ENCODE measurements at places on chromosomes 16 and 17. TPM values are rescaled to one million over a fixed set of nuclear protein-coding genes. Genes with fewer than 3 reads are reported as not detected.

RHBDF1 gene
- 34.7 TPM for total RNA-seq

ARSG gene
- 3.3 TPM for total RNA-seq

DNA sequence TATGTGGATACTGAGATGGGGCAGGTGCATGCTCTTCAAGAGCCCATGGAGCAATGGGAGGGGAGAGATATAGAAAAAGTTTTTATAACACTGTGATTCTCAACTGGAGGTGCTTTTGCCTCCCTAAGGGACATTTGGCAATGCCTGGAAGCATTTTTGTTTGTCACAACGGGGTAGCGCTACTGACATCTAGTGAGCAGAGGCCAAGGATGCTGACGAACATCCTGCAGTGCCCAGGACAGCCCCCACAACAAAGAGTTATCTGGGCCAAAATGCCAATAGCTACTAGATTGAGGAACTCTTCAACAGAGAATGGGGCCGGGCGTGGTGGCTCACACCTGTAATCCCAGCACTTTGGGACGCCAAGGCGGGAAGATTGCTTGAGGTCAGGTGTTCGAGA lies 67.2 kb upstream of the CLEC3A start:
- no peak for DNase-seq

DNA sequence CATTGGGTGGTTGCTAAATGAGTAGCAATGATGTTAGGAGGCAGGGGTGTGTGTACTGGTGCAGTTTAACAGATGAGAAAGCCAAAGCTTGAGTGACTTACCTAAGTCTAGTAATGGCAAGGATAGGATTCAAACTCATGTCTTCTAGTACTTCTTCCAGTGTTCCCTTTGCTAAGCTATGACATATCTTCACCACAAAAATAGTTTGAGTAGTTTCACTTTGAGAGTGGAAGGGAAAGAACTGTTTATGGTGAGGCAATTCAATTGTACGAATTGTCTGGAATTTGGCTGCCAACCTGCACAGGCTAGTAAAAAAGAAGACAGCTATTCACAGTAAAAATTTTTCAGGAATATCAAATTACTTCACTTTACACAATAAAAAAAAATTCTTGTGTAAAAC lies 138.0 kb downstream of the NLK start:
- DNase-seq: no peak

ZFP90 gene
- 55.9 TPM for total RNA-seq

KRT20 gene
- total RNA-seq: 23.2 TPM

- DNase-seq: no peak
These were observed 1.6 kb downstream of the COASY start for GRCh38 chr17:42563543-42563942.

DNA sequence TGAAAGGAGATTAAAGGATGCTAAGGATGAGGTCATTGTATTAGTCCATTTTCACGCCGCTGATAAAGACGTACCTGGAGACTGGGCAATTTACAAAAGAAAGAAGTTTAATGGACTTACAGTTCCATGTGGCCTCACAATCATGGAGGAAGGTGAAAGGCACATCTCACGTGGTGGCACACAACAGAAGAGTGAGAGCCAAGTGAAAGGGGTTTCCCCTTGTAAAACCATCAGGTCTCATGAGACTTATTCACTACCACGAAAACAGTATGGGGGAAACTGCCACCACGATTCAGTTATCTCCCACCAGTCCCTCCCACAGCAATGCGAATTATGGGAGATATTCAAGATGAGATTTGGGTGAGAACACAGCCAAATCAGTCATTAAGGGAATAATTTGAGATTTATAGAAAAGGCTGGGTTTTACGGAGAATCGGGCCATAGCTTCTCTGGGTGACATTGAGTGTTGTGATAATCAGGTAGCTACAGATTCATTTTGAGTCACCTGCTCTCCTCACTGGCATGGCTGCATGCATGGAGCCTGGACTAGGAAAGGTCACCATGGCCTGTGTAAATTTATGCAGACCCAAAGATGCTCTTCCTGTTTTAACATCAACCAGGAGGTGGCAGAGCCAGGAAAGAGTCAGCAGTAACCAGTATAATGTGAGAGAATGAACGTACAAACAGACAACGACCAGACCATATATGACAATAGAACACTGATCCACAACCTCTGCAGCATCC lies 40.5 kb upstream of the DYNLRB2 start:
- DNase-seq: no peak

MT2A gene
- 8.2 TPM for total RNA-seq

OR3A3 gene
- not detected for total RNA-seq

PLXDC1 gene
- 12.7 TPM for total RNA-seq

DNA sequence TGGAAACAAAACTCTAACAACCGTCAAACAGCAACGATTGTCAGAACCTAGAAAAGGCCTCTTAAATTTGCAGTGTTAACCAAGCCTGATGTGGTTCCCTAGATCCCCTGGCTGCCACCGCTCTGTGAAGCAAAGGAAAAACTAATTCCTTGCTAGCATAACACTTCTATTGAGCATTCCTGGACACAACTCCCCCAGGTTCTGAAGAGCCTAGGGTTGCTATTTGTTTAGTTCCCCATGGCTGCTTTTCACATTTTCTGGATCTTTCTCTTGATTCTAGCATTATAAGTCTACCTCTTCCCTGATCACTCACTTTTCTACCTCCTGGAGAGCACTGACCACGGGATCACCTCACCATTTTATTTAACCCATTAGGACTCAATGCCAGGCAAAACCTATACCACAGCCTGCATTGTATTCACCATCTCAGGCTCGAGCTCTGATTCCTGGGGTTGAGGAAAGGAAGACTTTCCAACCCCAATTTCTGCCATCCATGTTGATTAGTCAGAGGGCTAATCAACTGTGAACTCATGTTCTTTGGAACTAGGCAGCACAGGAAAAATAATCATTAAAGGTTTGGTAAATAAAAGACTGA lies 692 bp upstream of the KCNJ16 start:
- DNase-seq: no peak

CCL18 gene
- not detected for total RNA-seq

DNA sequence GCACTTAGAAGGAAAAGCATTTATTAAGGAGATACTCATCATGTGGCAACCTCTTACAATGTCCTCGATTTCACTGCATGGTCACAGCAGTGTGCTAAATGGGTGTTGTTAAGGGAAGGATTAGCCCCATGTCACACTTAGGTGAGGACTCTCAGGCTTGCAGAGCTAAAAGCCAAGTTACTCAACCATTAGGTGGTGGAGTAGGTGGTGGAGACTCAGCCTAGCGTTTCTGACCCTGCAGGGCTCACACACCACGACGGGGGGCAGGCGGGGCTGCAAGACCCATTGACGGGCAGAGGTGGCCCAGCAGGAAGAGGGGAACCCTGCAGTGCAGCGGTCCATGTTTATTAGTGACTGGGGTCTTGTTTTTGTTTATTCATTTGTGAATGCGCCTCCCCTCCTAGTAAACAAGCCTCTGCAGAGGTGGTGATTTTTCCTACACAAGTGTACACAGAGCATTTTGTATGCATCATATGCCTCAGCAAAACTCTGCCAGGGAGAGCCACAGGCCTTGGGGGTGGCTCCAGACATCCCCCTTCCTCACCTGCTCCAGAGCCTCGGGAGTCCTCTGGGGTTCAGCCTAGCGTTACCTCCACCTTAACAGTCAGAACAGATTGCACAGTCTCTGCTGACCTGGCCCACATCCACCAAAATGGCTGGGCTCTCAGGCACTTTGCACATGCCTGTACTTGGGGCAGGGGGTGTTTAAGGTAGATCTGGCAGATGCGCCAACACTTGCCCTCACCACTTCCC lies 216.7 kb downstream of the C16orf95 start:
- no peak for DNase-seq

Measured in urinary bladder (tissue), 4 donors.